ENCODE measurements at places on chromosomes 6 and 20.

GRCh38 chr6:133630651-133631050 is 258.3 kb upstream of the TCF21 start:
- no peak for DNase-seq

- DNase-seq = peak; percentile 93
Measured at GRCh38 chr20:51660672-51661608, 107.2 kb downstream of the ATP9A start.

DNA sequence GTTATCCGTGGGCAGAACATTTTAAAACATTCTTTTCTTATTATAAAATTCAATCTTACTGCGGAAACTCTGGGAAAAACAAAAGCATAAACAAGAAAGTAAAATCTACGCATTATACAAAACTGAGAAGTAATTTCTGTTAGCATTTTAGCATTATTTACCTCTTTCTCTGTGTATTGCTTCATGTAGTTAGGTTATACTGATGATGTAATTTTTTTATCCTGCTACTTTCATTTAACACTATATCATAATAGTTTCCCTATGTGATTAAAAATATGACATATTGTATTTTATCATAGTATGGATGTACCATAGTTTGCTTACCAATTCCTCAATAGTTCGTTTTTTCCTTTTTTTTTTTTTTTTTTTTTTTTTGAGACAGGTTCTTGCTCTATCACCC is 4.2 kb upstream of the GCNT2 start:
- DNase-seq = no peak

- no peak for DNase-seq
Measured at GRCh38 chr6:105641504-105641903, 238.6 kb upstream of the PREP start.

- DNase-seq = peak; percentile 59
Measured at GRCh38 chr20:34834459-34834893, 9.0 kb upstream of the NCOA6 start.

DNA sequence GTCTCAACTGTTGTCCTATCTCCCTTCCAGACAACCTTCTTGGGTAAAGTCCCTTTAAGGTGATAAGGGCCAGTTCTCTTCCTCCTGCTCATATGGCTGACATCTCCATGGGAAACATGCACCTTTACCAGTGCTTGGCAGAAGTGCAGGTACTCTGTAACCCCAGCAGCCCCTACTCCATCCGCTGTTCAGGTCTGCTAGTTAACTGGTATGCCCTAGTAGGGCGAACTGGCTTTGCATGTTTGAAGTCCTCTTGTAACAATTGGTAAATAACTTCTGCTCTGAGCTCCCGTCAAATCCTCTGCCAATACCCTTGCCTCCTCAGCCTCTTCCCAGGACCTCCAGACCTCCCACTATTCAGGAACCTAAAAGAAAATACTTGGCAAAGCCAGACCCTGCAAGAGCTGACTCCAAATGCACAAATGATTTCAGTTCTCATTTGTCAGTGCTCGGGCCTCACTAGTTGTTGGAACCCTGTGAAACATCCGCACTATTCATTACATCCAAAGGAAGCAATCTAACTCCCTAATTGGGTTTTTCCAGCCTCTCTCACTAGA is 703.7 kb downstream of the MAFB start:
- no peak for DNase-seq

Data from fibroblast of the aortic adventitia (primary cell).